T-helper 9 cell (primary cell): ENCODE measurements at places on chromosomes 13 and 19.

- DNase-seq, result no peak
Measured at GRCh38 chr19:46536391-46536790, 40.7 kb upstream of the PNMA8B start.

GRCh38 chr13:78176880-78177279 is 258.2 kb upstream of the EDNRB start:
- no peak for DNase-seq

- no peak for DNase-seq
Measured at GRCh38 chr19:35056513-35057063, 15.1 kb downstream of the HPN start.

- no peak for DNase-seq
Measured at GRCh38 chr19:51564791-51565190, 6.3 kb upstream of the ZNF175 start.

GRCh38 chr19:45311621-45312020 is 11.1 kb downstream of the CKM start:
- no peak for DNase-seq

- DNase-seq, result no peak
Measured at GRCh38 chr19:44741841-44742329, 6.6 kb upstream of the BCL3 start.

DNA sequence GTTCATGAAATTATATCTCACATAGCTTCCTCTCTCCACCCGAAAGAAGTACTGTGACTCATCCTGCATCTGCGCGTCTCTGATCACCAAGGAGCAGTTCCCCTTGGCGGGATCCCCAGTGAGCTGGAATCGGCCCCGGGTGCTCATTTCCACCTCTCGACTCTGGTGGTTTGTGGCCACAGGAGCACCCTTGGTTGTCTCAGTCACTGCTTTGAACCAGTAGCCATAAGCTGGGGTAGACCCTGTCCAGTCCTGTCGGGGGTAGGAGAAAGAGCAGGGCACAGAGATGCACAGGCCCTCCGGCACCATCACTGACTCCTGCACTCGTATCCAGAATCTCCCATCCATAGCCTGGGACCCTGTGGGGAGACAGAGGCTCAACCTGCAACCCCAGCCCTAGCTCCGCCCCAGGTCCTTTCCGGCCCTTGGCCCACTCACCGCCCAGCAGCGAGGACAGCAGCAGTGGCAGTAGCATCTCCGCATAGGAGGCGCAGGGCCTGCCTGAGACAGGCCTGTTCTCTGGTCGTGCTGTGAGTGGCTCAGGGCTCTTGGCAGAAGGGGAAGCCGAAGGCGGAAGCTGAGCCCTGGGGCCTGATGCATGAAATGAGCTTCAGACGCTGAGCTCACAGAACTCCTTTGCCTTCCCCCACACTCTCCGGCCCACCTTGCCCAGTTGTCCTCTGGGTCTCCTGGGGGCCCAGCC is at the start of gene SIGLEC10:
Gene SIGLEC10, minus strand, starts transcription at position 536 of the 703 bp plus-strand sequence. Its CDS starts 61 bp downstream, at position 475.
- DNase-seq, result no peak

DNA sequence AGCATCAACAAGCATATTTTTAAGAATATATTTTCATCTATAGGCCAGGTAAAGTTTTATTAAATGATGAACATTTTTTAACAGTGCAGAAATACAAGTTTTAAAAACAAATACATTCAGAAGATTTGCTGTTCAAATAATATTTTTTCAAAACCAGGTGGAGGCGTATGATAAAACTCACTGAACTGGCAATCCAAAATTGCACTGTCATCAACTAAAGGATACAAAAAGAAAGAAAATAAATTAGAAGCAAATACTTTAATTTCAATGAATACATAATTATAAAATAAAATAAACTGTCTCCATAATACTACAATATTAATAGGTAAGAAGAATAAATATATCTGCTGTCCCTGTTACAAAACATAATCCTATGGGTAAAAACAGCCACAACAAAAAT is 21.2 kb downstream of the SPRYD7 start:
- DNase-seq, result no peak

DNA sequence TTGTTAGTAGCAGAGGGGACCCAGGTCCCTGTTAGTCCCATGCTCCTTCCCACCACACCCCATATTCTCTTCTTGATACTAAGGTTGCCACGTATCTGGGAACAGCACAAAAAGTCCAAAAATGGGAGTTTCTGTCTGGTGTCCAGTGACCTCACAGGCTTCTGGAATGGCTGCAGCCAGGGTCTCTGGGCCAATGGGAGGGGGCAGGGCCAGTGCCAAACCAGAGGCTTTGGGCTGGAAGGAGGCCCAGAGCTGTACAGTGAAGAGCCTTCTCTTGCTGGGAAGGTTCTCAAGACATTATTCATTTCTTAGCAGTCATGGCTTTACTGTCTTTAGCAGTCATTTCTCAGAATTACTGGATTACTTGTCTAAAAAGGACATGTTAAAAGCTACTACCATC is 119.2 kb downstream of the FRY start:
- no peak for DNase-seq

- no peak for DNase-seq
Measured at GRCh38 chr13:28246891-28247290, 108.5 kb downstream of the PAN3 start.

DNA sequence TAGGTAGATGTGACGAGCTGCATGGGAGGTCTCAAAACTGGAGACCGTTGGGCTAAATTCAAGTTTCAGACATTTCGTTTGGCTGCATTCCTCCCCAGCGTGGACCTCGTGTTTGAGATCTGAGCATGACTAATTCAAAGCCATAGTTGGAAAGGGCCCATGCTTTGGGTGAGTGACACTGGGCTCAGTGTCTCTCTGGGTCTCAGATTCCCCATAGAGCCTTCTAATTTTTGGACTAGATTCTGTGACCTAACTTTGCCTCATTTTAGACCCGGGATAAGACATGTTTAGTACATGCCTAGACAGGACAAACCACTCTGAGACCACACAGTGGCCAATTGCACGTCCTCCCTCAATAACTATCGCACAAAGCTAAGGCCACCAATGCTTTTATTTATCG is 16.6 kb downstream of the CKM start:
- no peak for DNase-seq

DNA sequence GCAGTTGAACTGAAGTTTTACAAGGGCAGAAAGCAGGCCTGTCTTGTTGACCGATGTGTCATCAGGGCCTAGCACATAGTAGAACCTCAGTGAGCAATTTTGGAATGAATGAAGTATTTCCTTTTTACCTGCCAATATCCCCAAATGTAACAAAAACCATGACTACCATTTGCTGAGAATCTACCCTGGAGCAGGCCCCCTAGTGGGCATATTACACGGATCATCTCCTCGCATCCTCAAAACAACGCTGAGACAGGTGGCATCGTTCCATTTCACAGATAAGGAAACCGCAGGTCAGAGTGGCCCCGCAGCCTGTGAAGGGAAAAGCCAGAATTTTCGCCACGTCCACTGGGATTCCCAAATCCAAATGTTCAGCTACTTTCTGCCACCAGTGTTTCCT is 77.9 kb downstream of the CACNA1A start:
- DNase-seq, result no peak

GRCh38 chr19:4064149-4064495 is 2.6 kb downstream of the ZBTB7A start:
- no peak for DNase-seq
